ENCODE measurements at places on chromosomes 2 and 18.

DNA sequence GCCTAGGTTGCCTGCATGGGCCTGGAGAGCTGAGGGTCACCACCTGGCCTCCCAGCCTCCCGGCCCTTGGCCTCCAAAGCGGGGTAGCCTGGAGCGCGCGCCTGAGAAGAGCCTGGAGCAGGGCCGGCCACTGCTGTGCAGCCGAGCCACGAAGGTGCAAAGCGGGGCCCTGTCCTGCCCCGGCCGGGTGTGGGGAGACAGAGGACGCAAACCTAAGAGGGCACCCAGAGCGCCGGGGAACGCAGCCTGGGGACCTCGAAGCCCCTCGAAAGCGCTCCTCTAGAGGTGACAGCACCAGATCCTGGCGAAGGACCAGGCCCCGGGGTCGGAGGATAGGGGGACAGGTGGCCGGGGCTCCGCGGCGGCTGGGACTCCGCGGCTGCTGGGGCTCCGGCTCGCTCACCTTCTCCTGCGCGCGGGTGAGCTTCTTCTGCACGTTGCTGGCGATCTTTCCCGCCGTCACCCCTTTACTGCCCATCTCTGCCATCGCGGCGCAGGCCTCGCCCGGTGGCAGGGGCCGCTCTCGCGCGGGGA, 430 bp downstream of the BIN1 start:
- DNase-seq: no peak

- DNase-seq: no peak
Measured at GRCh38 chr18:12441475-12442034, 33.8 kb downstream of the PRELID3A start.

DNA sequence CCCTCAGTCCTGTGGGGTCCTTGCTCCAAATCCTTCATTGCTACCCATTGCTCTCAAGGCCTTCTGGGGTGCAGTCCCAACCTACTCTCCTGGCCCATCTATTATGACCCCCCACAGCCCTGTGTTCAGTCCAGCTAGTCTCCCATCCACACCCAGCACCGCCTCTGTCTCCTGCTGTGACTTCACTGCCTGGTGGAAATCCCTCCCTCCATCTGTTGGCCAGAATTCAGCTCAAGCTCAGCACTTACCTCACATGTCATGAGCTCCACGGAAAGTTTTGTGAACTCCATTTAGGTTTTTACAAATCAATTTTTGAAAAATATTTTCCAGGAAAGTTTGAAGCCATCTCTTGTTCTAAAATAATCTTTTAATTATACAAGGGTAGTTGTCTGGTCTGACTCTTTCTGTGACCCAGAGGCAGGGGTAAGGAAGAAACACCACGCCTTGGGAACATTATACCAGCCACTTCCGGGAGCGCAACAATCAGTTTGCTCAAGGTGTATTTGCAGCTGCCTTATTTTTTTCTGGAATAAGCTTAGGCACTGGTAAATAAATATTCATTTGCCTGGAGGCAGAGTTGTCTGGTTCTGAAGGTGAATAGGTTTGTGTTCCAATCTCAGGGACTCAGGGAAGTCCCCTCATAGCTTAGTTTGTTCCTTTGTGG, 110.8 kb downstream of the VIT start:
- no peak for DNase-seq

DNA sequence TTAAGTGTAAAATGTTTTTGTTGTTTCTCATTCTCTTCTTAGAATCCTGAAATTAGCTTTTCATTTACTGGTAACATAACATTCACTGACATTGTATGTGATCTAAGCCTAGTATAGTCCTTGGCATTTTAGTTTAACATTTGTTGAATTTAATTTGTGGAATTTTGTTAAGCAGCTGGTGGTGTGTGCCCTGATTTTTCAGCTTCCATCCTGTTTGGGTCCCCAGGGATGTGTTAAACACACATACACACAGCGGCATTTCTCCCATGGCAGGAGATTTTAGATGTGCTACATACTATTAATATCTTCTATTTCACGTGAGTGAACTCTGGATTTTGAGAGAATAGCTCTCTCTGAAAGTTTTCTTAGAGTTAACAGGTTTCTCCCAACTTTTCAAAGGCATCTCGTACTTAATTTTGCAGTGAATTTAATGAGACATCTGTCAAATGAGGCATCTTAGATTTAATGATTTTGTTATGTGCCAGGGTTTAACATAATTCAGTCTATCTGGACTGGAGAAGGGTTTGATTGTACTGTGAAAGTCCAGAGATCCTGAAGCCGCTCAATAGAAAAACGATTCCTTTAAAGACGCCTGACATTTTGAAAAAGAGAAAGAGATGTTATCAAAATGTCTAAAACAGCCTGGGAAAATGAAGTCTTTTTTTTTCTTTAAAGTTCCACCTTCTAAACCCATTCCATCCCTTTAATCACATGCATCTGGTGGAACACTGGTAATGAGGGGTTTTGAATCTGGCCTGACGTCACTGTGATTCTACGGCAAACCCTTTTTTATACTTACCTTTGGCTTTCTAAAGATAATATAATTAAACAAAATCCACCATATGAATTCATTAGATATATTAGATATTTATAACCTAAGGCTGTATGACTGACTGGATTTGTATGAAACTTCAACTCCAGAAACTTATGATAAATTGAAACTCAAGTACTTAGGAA, 6.8 kb downstream of the PHLPP1 start:
- no peak for DNase-seq

- DNase-seq: no peak
Measured at GRCh38 chr2:47179388-47179787, 24.3 kb upstream of the STPG4 start.

GRCh38 chr2:64711252-64711800, 57.6 kb upstream of the SERTAD2 start:
- no peak for DNase-seq

DNA sequence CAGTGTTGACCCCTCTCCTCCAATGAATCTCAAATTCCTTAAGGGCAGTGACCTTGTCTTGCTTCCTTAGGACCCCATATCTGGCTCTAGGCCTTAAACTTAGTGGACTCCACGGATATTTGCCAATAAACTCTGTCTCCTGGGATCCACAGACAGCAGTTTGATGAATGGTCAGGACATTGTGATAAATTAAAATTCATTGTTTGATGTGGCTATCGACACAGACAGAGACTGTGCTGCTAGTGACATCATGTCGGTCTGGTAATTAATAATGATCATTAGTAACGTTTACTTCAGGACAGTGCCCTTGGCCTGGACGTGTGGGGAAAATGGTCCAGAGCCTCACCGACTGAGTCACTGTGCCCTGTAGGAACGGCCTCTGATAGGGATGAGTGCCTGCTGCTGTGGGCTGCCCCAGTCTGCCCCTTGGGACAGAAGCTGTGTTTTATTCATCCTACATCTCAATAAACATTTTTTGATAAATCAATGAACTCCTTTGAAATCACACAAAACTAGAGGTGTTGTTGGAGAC, 5.2 kb upstream of the SLC35F6 start:
- DNase-seq: no peak

DNA sequence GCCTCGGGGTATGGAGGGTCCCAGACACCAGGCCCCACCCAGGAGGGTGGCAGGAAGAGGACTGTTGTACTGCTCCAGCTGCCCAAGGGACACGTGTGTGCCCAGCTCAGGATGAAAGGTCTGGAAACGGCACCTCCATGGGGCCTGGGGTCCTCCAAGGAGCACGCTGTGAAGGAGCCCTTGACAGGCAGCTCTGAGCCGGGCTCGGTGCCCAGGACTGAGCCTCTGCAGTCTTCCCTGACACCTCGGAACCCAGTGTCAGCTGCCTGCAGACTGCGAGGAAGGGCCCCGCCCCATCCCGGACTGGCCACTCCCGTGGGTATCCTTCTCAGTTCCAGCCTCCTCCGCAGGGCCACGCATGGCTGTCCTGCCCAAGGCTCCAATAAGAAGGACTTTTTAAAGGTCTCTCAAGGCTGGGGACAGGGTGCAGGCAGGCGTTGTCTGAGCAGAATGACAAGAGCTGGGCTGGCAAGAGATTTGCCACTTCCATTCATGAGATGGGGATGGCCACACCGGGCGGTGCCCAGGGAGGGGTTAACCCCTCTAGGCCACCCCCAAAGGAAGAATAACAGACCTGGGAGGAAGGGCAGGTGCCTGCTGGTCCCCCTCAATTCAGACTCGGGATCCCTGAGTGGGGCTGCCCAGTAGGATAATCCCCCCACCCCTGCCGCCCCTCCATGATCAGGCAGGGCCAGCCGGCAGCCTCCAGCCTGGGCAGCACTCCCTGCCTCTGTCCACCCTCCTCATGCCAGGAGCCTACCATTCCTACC, 8.9 kb downstream of the ECEL1 start:
- no peak for DNase-seq

All from stimulated activated CD4-positive, alpha-beta T cell treated with anti-CD3 and anti-CD28 coated beads, TNF-alpha, amount 100 ng/mL, for 48 hours (primary cell).